Fibroblast of the conjunctiva (primary cell): ENCODE measurements at places on chromosomes 16 and 17.
A peak's percentile ranks its signal among the peaks of the same experiment; 100 is the strongest.

GRCh38 chr16:22843856-22844255 is 29.9 kb downstream of the HS3ST2 start:
- DNase-seq = no peak

DNA sequence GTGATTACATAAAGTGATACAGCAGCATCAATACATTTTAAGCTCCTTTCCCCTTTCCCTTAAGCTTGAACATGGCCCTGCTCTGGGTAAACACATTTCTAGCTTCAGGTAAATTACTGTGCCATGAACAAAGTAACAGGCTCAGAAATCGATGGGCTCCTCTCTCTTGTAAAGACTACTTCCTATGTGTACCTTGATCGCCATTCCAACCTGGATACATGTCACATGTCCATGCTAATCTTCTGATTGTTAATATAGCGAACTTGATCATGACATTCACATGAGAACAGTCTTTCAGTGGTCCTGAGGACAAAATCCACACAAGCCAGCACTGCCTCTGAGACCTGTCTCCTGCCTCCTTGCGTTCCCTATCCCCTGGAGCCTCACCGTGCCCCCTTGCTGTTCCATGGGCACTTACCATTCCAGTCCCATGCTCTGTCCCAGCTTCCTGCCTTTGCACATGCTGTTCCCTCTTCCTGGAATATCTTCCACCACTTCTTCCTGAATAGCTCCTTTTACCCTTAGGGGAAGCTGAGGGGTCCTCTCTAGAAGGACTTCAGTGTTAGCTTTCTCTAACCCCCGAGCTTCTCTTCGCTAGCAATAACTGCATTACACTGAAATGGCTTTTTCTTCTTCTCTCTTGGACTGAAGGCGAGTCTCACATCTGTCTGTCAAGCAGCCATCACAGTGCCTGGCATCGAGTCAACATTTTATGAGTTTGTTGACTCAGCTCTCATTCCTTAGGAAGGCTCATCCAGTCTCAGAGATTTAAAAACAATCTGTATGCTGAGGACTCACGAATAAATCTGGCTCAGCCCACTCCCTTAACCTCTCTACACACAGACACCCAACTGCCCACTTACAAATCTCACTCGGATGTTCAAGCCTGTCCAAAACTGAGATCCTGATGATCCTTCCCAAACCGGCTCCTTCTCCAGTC is 93.3 kb downstream of the ASIC2 start:
- DNase-seq = peak; percentile 28

GRCh38 chr16:85430523-85431421 is 182.3 kb upstream of the GSE1 start:
- no peak for DNase-seq

GRCh38 chr17:57699751-57700219 is 45.3 kb downstream of the CCDC182 start:
- no peak for DNase-seq

GRCh38 chr16:65547772-65548446 is 426.0 kb upstream of the CDH11 start:
- DNase-seq = peak; percentile 71
